ENCODE measurements at places on chromosomes 5 and 9.

DNA sequence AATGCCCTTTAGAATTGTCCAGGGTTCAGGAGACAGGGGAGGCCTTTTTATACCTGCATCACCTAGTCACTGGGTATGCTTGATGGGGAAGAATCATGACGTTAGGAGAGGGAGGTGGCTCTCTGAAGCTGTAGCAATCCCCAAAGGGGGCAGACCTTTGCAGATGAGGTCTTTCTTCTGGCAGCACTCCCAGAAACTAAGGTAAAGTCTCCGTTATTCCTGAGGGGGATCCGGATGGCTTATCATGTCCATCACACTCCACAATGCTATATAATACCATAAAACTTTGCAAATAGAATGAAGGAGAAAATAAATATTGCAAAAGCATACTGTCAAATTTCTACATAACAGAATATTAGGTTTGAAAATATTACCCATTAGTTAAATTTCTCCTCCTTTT lies 21.5 kb upstream of the CAST start:
- no peak for DNase-seq

- no peak for DNase-seq
Observed at GRCh38 chr9:77841739-77842386, 189.7 kb downstream of the GNAQ start.

DNA sequence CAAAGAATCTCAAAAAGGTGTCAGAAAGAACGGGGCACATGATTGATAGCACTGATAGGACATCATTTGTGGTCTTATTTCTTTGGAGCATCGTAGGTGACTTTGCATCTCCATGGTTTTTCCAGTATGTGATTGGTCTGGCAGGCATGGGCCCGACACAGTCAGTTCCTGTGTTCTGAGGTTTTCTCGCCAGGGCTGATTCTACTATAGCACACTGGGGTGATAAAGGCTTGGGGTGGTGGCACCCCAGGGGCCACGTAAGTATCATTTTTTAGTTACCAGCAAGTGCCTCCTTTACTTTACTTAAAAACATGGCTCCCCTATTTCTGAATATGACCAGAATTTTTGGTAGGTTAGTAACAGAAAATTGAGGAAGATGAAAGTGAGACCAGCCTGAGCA lies 202.7 kb downstream of the RFK start:
- DNase-seq, result no peak

DNA sequence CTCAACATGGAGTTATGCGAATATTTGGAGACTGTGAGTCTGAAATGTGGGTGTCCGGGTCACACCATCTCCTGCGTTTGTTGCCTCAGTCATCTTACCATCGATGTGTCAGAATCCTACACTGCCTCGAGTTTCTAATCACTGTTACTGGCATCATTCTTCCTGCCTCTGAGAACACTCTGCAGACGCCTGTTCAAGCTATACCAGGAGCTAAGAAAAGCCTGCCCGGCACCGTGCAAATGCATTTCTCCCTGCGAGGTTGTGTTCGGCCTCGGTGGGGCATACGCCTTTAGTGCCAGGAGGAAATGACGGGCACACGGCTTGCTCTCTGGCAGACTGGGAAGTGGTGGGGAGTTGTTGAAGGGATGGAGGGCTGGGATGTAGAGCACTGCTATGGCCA lies 31.2 kb upstream of the SLC25A51 start:
- no peak for DNase-seq

GRCh38 chr9:569296-569695 lies 272.2 kb upstream of the DMRT1 start:
- no peak for DNase-seq

DNA sequence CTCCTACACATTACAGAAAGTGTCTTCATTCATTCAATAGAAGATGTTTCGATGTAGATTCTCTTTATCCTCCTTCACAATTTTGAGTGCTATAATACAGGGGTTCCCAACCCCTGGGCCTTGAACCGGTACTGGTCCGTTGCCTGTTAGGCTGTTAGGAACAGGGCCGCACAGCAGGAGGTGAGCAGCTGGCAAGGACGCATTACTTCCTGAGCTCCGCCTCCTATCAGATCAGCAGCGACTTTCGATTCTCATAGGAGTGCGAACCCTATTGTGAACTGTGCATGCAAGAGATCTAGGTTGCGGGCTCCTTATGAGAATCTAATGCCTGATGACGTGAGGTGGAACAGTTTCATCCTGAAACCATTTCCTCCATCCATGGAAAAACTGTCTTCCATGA lies 153.0 kb upstream of the SMC2 start:
- DNase-seq, result no peak

DNA sequence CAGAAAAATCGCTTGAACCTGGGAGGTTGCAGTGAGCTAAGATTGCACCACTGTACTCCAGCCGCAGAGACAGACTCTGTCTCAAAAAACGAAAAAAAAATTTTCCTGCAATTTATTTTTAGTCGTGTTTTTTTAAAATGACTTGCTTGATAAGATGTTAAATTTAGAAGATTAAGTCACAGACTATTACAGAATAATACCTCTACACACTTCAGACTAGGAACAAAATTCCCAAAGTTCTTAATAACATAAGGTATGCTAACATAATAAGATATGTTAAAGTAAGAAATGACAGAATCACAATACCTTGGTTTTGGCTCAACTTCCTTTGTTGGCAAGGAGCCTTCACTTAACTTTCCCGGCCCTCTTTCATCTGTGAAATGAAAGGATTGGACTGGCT lies 59.5 kb upstream of the NPR3 start:
- DNase-seq, result no peak

- no peak for DNase-seq
Observed at GRCh38 chr9:81424431-81424830, 264.9 kb downstream of the TLE1 start.

DNA sequence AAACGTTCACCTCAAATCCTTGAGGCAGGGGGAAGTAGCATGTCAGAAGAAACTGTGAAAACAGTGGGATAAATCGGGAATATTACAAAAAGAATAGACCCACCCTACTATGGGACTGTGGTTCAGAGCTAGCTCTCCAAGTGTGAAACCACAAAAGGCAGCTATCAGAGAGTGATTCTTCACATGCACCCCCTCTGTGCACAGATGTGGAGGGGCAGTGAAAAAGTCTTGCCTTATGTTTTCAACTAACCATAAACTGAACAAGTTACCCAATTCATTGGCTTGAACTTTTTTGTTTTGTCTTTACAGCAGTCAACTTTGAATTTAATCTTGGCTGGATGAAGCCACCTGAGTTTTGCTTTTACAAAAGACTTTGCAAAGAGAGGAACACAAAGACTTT lies 98.8 kb upstream of the NR4A3 start:
- DNase-seq, result no peak

DNA sequence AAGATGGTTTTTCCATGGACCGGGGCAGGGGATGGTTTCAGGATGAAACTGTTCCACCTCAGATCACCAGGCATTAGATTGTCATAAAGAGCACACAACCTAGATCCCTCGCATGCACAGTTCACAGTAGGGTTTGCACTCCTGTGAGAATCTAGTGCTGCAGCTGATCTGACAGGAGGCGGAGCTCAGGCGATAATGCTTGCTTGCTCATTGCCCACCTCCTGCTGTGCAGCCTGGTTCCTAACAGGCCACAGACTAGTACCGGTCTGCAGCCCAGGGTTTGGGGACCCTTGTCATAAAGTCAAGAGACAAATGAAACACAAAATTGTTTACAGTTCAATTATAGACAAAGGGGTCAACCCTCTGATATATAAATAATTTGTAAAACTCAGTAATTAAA lies 101.7 kb downstream of the RANBP17 start:
- DNase-seq, result no peak

DNA sequence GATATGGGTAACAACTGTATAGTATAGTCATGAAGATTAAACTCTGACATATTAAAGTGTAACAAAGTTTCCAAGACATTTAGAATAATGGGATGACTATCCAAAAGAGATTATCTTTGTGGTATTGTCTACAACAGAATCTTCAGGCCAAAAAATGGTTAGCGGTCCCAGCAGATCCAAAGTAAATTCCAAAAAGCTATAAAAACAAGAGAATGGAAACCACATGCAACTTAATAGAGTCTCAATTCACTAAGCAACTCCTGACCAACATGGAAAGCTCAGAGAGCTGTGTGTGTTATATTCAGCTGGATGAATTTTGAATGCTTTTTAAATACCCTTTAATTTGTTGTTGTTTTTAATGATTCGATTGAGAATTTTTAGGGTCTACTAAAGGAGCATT lies 688.2 kb downstream of the CETN3 start:
- DNase-seq, result no peak

- no peak for DNase-seq
Observed at GRCh38 chr5:51476431-51476830, 93.2 kb downstream of the ISL1 start.

- DNase-seq, result no peak
Observed at GRCh38 chr5:143400541-143401226, 2.8 kb downstream of the NR3C1 start.

DNA sequence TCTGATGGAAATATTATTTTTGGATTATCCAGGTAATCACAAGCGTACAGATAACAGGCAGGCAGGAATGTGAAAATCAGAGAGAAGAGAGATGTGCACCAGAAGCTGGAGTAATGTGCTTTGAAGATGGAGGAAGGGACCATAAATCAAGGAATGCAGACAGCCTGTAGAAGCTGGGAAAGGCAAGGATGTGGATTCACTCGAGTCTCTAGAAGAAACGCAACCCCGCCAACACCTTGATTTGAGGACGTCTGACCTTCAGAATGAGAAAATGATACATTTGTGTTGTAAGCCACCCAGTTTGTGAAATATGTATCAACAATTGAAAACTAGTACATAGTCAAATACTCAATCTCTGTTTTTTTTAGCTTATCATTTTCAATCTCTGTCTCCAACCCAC lies 207.6 kb upstream of the MPDZ start:
- DNase-seq, result no peak

DNA sequence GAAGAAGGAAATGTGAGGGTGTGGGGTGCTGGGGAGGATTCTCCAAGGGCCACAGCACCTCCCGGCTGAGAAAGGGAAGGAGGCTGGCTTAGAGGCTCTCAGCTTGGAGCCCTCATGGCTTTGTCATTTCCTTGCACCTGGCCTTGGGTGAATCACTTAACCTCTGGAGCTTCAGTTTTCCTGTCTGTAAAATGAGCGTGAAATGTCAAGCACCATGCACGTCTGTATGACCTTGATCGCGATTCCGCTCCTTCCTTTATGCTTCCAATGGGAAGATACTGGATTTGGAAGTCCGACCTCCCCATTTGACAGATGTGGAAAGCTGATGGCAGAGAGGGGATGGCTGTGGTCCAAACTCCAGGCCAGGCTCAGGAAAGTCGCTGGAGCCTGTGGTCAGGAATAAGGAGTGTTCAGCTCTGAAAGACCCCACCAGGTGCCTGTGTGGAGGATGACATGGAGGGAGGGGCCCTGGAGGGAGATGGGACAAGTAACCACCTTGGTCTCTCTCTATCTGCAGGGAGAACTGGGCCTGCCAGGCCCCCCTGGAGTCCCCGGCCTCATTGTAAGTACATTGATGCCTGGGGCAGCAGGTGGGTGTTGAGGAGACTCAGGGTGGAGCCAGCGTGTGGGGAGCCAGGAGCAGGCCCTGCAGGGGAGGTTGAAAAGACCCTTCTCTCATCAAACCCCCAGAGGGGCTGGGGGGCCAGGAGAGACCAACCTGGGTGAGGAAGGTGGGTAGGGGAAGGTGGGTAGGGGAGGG lies 66.5 kb downstream of the COL27A1 start:
- DNase-seq, result no peak

- no peak for DNase-seq
Observed at GRCh38 chr5:134115806-134116175, 1.3 kb downstream of the TCF7 start.

- no peak for DNase-seq
Observed at GRCh38 chr5:60453186-60453976, 246.6 kb downstream of the DEPDC1B start.

- no peak for DNase-seq
Observed at GRCh38 chr5:138831703-138832102, 43.4 kb downstream of the LRRTM2 start.

- DNase-seq, result no peak
Observed at GRCh38 chr5:72210888-72211678, 103.8 kb downstream of the MAP1B start.

DNA sequence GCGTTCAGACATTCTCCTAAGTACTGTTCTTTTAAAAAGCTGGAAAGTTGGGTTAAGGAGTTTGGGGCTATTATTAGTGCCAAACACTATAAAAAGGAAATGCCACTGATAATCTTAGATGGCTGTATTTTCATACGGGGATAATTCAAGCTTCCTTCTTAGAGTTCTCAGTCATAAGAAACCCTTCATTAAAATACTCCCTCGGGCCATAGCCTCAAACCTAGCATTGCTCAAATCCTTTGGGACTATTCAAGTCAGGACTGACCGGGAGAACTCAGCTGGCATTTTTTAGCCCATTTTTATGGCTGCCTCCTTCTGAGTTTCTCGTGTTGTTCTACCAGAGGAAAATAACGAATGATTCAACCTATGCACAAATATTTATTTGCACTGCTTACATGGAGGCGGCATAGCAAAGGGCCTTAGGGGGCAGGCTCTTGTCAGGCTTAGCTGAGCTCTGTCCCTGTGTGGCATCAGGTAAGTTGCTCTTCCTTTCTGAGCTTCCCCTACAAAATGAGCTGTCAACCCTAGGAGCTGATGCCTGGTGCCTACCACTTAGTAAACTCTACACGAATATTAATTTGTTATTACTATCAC lies 33.5 kb upstream of the ADAM19 start:
- no peak for DNase-seq

GRCh38 chr9:95242613-95243012 lies 74.9 kb downstream of the FANCC start:
- no peak for DNase-seq

- DNase-seq, result no peak
Observed at GRCh38 chr9:9945966-9946365, 666.8 kb downstream of the PTPRD start.

GRCh38 chr5:151374539-151374938 lies 27.2 kb upstream of the SLC36A2 start:
- no peak for DNase-seq

GRCh38 chr9:68996462-68996861 lies 17.5 kb downstream of the PRKACG start:
- DNase-seq, result no peak

DNA sequence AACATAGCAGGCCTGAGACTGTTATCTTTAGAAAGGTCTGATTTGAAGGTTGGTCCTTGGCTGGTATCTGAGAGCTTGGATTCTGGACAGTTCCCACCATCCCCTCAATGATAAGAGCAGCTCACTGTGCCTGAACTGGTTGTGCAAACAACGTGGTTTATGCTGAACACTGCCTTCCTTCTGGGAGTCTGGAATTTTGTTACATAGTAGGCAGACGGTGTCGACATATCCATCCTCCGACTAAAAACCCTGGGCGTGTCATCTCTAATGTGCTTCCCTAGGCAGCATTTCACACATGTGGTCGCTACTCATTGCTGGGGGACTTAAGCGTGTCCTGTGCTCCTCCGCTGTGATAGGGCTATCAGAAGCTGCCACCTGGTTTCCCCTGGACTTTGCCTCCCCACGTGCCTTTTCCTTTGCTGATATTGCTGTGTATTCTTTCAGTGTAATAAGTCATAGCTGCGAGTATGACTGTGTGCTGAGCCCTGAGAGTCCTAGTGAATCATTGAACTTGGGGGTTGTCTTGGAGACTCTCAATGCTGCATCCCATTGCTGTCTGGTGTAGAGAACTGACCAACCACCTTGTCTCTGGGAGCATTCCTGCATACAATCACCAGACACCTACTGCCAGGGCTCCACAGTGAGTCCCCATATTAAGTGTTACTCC lies 119.1 kb upstream of the TBC1D2 start:
- DNase-seq, result no peak

- DNase-seq, result no peak
Observed at GRCh38 chr5:24232041-24232440, 412.7 kb downstream of the CDH10 start.

- DNase-seq, result no peak
Observed at GRCh38 chr9:116361547-116361946, 208.0 kb downstream of the PAPPA start.
